Amniotic stem cell (primary cell): ENCODE measurements at places on chromosomes 5 and 9.

DNA sequence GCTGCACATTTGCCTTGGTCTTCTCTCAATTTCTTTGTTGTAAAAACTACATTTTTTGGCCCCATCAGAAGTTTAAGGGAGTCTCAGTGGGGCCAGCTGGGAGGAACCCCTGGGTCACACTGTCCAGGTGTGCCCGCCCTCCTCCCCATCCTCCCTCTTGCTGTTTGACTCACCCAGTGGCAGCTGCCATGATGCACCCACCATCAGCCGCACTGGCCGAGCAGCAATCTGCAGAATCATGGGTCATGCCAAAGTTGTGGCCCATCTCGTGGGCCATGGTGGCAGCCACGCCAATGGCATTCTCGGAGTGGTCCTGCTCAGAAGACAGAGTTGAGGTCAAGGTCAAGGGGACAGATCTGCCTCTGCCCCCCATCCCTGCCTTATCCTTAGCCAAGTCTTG, 45.5 kb downstream of the NIPAL4 start:
- DNase-seq: no peak

DNA sequence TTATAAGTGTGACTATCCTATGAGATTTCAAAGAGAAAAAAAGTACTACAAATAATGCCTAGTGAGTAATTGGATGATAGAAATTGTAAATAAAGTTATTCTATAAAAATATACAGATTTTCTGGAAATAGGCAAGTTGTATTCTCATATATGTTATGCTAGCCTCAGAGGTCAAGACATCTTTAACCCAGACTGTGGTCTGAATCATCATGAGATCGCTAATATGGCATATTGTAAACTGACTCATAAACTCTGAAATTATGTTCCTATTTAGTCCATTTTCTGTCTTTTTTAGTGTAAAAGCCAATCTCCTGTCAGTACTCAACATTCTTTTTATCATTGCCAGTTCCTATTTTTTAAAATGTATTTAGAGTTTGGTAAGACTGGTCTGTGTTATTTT, 14.2 kb downstream of the LOX start:
- DNase-seq: no peak

- no peak for DNase-seq
Observed at GRCh38 chr5:1760231-1760630, 39.4 kb downstream of the MRPL36 start.

- DNase-seq: no peak
Observed at GRCh38 chr5:116451066-116451465, 123.6 kb downstream of the SEMA6A start.

DNA sequence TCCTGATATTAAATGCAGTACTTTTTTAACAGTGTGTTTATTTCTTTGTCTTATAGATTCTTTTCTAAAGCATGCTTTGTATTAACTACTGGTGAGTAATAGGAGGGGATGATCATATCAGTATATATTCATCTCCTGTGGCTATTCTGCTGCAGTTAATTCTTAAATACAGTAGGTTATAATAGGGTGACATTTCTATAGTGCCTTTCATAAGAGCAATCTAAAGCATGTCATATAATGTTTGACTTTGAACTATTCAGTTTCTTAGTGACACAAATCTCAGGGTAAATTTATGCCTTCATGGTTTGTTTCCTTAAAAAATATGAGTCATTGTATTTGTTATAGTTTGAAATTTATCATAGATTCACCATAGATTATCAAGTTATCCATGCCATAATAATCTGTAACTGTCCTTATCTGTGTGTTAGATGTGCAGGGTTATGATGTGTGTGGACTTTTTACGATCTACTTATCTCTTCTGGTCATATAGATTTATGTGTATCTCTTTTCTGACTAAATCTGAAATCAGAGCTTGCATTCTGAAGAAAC, 1019.5 kb downstream of the NR2F1-AS1 start:
- no peak for DNase-seq

DNA sequence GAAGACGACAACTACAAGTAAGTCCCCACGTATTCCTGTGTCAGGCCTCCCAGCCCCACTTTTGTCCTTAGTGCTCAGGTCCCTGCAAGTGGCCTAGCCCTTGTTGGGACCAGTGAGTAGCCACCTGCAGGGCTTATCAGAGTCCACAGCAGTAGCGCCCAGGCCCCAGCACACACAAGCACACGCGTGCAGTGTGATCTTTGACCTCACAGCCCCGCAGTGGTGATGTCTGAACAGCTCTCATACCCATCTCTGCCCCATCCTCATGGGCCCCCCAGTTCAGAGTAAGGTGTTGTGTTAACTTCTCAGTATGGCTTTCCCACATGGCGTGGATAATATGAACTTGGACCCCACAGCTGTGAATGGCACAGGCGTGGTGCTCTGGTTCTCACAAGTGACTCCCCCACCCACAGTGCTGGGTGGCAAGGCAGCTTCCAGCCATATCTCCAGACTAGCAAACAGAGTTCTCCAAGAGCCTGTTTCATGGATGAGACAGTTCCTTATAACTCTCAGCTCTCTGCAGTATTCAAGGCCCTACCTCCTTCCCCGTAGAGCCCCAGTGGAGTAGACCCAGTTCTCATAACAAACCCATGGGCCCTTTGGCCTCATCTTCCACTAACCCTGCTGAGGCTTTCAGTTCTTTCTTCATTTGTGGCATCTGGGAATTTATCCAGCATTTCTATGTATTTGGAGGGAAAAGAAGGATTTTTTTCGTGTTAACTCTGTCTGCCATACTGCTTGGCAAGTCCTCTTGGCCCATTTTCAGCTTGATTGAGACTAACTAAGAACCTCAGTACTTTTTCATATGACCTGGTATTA, 46.5 kb upstream of the ANGPTL2 start:
- no peak for DNase-seq

DNA sequence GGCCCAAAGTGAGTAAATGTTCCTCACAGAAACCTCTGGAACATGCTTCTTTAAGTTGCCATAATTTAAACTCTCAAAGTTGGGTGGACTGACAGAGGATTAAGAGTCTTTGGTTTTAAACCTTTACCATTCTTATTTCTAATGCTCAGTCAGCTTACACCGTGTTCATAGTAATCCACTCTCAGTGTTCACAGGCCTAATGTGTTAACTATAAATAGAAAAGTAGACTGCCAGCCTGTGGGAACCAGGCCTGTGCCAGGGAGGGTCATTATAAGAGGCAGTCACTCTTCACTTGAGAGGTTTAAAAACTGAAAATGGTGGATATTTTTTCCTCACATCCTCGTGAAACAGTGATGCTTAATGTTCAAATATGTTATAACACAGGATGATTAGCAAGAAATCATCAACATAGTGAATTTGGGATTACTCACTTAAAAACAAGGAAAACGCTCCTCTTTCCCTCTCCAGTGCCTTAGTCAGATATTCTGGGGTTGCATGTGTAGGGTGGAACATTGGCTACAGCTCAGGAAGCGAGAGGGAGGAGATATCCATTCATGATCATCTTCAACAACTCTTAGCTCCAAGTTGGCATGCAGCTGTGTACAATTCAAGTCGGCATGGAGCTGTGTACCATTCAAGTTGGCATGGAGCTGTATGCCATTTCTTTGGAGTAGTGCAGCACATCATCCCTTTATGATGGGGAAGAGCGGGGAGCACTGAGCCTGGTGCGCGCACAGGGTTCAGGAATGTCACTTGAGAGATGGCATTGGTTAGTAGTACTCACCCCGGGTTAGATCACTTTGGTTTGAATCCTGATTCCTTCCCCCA, 65.8 kb downstream of the KIAA1958 start:
- DNase-seq: no peak

DNA sequence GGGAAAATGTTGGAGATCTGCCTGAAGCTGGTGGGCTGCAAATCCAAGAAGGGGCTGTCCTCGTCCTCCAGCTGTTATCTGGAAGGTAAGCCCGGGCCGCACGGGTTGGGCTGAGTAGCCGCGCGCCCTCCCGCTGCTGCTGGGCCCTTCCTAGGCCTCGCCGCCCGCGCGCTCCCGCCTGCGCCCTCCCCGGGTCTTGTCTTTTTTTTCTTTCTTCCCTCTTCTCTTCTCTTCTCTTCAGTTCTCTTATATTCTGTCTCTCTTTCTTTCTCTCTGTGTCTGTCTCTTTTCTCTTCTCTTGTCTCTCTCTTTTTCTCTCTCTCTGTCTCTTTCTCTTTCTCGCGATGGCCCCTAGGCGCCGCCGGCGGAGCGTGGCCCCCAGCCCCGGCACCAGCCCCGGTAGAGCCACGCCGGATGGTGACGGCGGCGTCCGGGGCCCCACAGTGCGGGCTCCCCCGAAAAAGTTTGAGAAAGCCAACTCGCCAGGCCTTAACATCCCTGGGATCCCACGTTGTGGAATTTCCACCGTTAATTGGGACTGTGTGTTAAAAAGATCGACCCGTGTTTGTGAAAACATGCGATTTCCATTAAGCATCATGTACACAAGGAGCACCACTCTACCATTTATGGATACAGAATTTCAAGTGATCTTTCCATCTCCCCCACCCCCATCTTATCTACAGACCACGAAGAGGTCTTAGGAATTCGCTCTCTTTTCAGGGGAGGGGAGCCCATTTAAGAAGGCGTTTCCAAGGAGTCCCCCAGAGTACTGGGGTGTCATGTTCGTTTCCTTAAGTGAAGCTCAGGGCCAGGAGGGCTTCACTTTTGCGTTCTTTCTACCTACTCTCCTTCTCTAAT, 616 bp downstream of the ABL1 start:
- no peak for DNase-seq

DNA sequence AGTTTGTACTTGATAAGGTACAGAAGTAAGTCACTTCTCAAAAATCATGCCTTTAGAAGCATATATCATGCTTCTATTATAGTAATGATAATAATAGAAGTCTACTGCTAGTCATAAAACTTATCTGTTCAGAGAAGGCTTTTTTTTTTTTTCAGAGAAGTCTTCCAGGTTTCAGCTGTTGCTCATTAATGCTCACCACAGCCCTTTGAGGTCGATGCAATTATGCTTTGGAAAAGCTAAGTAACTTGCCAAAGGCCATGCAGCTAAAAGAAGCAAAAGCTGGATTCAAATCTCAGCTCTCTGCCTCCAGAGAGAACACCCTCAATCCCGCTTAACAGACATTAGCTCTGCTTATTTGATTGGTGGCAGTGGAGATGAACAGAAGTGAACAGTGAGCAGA, 150.8 kb downstream of the DOCK8 start:
- no peak for DNase-seq

DNA sequence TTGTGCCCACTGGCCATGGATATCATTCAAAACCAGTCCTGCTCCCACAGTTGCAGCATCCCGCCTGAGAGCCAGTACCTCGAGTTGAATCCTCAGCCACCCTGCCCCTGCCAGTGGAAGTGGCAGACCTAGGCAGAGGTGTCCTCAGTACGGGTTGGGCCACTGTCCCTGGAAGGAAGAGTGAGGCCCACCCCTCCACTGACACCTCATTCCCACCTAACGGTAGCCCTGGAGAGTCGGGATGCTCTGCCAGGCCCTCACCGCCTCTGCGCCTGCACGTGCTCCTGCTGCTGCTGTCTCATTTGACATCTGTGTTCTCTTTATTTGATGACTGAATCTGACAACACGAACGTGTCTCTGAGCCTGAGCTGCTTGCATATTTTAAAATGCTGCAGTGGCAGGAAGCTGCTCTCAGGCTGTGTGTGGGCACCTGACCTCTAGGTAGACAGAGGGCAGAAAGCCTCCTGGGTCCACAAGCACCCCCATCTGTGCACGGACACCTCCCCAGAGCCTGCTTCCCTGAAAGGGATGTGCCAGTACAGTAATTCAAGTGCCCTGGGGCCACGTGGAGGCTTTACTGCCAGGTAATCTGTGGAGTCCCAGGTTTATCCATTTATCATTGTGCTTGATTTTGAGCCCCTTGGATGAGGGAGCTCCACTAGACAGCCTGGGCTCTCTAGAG, 194.7 kb downstream of the CACNA1B start:
- DNase-seq: no peak

GRCh38 chr9:4690144-4690543, 10.8 kb downstream of the CDC37L1 start:
- no peak for DNase-seq

DNA sequence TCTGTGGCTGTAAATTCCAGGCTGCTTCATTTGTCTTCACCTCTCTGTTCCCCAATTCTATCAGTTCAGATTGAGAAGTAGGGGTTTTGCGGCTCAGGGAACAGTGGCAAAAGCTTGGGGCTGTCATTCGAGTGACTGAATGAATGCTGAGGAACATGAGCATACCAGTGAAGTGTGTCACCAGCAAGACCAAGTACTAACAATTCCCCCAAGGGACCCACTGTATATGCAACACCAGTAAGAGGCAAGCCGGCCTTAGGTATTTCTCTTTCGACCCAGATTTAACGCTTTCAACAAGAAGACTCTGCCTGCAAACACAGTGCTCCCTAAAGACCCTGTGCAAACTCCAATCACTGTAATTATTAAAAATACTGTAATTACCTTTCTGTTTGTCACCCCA, 25.8 kb downstream of the KLHL3 start:
- no peak for DNase-seq

DNA sequence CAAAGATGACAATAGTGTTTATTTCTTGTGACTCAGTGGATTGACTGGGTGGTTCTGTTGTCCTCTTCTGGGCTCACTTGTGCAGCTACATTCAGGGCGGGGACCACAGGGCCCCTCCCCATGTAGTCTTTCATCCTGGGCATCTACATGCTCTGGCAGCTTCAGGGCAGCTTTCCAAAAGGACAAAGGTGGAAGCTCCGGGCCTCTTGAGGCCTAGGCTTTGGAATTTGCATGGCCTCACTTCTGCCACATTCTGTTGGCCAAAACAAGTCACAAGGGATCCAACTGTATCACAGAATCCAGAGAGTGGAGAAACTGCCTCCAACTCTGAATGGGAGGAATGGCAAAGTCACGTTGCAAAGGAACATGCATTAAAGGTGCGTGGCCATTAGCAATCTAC, 64.3 kb downstream of the ARHGAP26 start:
- DNase-seq: no peak

GRCh38 chr5:73895471-73895870, 269.5 kb downstream of the ARHGEF28 start:
- no peak for DNase-seq

DNA sequence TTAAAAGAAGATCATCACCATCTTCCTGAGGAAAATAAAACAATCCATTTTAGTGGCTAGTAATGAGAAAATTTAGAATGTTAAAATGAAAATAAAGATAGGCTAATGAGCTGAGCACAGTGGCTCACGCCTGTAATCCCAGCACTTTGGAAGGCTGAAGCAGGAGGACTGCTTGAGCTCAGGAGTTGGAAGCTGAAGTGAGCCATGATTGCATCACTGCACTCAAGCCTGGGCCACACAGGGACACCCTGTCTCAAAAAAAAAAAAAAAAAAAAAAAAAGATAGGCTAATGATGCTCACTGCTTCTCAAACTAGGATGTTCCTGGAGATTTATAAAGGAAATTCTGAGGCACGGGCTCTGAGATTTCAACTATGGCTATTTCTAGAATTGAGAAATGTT, 50.3 kb downstream of the CPLANE1 start:
- no peak for DNase-seq

DNA sequence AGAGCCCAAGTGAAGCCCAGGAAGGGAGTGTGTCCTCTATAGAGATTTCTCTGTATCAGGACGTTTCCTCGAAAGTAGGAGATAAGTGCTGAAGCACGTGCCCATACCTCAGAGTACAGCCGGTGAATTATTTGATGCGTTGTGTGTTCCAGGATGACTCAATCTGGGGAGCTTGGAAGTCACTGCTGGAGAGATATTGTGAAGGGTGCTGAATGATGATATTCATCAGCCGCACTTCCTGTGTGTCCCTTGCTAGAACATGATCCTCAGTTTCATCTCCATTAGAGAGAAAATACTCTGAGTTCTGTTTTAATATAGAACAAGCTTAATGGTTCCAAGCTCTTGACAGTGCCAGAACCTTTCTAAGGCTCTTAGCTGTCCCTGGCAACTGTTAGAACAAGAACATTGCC, 402.3 kb upstream of the ADAMTSL1 start:
- DNase-seq: no peak
